Dermis microvascular lymphatic vessel endothelial cell (primary cell): ENCODE measurements at places on chromosomes 12 and 14. TPM values are rescaled to one million over a fixed set of nuclear protein-coding genes. Genes with fewer than 3 reads are reported as not detected.

The CLEC4A gene
- 0.38 TPM in 1 of 2 replicates, not detected in the other for total RNA-seq

- DNase-seq: no peak
Observed at GRCh38 chr12:55681142-55682077, 26.3 kb downstream of the ITGA7 start.

GRCh38 chr12:25818596-25819390 is 139.7 kb upstream of the RASSF8 start:
- no peak for DNase-seq

GRCh38 chr12:7892186-7892980 is 19.7 kb upstream of the SLC2A14 start:
- no peak for DNase-seq

DNA sequence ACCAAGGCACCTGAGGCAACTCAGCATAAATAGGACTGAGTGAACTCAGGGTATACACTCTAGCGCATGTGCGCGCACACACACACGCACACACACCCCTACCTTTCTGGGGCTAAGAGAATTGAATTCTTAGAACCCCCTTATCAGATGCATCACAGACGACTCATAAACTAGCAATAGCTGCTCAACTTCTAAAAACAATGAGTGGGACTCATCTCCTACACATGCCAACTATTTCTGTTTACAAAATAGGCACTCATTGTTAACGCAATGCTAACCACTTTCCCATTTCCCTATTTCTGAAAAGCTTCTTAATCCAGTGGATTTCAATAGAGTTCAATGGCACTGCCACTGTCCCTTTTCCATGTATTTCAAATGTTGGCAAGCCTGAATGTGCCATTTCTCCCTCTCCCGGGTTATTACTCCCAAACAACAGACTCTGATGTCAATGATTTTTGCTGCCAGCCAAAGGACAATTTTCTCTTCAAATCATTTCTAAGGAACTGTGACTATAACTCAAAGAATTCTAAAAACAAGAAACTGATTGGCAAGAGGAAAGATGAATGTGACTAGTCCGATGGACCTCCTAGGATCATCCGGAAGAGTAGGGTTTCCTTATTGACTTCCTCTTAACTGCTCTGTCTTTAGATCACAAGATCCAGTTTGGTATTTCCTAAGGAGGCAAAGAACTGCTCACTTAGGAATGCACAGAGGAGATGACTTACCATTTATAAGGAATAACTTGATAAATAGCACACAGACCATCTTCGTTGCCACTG is 48.8 kb downstream of the SLC38A1 start:
- DNase-seq: peak; percentile 94

The TMEM233 gene
- 0.77 and 0.89 TPM in 2 replicates for total RNA-seq

- DNase-seq: no peak
Observed at GRCh38 chr12:6902448-6902847, 2.2 kb upstream of the LRRC23 start.

GRCh38 chr12:89162589-89163261 is 189.6 kb downstream of the DUSP6 start:
- peak; percentile 98 for DNase-seq

- DNase-seq: no peak
Observed at GRCh38 chr14:100554082-100554677, 33.0 kb downstream of the BEGAIN start.

DNA sequence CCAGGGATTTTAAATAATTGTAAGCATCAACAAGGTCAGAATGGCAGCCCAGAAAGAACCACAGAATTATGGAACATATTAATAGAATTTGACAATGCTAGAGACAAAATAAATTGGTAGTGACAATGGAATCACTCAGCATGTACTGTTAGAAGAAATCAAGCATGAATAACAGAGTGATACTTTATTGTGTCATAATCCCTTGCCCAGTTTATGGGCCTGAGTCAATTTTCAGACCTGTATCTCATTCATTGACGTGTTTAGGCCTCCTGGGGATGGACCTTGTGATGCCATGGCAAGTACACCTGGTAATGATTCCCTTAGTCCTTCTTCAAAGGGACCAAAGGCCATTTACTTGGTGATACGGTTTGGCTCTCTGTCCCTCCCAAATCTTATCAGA is 12.8 kb upstream of the CCDC91 start:
- no peak for DNase-seq

GRCh38 chr12:805022-805632 is 52.7 kb downstream of the WNK1 start:
- no peak for DNase-seq

GRCh38 chr12:74483057-74483456 is 54.6 kb upstream of the ATXN7L3B start:
- DNase-seq: no peak

The IKZF4 gene
- total RNA-seq: 0.13 and 0.38 TPM in 2 replicates

- no peak for DNase-seq
Observed at GRCh38 chr14:31556191-31556590, 5.0 kb upstream of the NUBPL start.

The KLHL28 gene
- total RNA-seq: 5.4 and 8.9 TPM in 2 replicates

- no peak for DNase-seq
Observed at GRCh38 chr12:66799551-66799950, 120.7 kb upstream of the GRIP1 start.

The GALNT8 gene
- total RNA-seq: under 0.01 and 0.13 TPM in 2 replicates

The LTA4H gene
- total RNA-seq: 52.5 and 56.1 TPM in 2 replicates

The GDF3 gene
- 0.51 and 1.0 TPM in 2 replicates for total RNA-seq

DNA sequence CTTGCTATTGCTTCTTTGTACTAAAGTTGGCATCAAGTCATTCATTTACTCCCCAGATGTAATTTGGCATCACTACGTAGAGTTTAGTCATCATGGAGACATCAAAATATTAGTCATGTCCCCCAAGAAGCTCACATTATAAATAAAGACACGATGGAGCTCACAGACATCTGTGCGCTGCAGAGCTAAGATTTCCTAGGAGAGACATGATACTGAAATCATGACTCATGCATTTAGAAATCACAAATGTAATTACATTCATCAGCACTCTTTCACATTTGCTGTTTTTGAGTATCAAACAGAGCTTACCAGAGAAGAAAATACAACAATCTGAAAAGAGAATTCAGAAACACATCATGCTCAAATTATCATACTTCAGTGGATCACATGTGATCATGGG is 169.8 kb downstream of the LRIG3 start:
- no peak for DNase-seq

DNA sequence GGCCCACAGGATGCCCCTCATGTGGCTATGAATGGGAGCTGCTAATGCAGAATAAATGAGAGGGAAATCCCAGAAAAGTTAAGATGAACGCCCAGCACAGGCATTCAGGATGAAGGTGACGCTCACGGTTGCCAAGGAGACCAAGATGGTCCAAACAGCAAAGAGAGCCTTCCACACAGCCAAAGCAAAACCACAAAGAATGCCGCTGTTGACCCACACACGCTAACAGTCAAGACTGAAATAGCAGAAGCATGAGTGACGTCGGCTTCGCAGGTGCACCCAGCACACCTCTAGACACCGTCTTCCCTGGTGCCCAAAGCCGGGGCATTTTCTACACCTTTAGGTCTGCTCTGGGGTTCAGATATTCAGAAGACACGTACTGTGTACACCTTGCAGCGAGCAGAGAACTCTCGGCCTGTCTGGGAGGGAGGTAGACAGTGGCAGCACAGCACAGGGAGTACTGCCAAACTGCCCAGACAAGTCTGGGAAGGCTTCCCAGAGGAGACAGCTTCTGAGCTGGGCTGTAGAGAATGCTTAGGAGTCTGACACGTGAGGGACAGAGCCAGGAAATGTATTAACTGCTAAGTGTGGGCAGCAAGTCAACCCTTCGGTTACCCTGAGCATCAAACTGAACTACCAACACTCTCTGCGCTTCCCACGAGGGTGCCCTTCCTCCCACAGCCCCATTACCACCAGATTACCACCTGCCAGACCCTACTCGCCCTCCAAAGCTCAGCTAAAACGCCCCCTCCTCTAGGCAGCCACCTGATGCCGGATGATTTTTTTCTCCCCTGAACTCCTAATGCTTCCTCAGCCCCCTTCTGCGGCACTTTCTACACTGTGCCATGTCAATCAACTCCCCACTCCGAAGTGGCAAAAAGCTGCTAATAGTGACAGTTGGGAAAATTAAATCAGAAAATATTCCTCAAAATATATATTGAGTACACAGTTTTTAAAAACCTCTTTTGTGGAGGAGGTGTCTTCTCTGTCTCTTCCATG is 50.1 kb downstream of the CCDC88C start:
- no peak for DNase-seq
